ENCODE measurements at places on chromosomes 7 and 10.

DNA sequence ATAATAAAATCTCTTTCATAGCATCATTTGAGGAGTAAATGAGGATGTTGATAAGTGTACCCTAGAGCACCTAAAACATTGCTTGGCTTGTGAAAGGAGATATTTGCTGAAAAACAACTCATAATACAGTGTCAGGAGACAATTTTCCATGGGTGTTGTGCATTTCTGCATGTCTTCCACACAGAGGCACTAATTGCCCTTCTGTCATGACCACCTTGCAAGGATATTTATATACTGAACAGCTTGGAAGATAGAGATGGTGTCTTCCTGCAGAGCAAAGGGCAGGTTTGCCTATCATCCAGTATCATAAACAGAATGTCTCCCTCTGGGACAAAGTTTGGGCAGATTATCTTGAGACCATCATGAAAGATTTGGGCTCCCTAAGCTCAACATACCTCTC is 495.2 kb upstream of the LRRN3 start:
- no peak for DNase-seq

DNA sequence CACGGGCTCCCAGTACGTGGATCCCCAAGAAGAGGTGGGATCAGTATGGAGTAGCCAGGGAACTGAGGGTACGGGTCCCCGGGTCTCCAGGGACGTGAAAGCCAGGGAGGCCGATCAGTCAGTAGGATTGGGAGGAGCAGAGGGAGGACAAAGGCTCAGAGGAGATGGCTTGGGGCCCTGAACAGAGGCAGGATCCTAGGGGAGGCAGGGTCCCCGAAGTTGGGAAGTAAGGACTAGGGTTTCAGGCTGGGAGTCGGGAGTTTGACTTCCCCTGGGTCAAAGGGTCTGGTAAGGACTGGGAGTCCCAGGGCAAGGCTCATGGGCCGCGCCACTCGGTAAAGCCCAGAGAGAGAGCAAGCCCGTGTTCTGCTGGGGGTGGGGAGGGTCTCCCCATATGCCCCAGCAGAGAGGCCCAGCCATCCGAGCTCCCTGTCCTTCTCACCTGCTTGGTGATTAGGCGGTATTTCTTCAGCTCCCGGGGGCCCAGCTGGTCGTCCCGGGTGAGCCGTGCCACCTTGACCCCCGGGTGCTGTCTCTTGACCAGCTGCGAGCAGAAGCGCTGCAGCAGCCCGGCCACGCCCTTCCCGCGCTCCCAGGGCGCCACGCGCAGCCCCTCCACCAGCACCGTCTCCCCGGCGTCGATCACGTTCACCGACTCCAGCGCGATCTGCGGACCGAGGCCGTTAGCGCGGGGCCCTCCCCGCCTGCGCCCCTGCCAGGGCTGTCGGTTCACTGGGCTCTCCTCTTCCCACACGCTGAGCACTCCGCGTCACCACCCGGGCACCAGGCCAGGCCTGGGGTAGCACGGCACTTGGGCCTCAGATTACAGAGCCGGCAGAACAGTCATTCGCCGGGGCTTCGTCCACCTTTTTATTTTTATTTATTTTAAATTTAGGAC is 7.0 kb downstream of the NAT16 start:
- no peak for DNase-seq

DNA sequence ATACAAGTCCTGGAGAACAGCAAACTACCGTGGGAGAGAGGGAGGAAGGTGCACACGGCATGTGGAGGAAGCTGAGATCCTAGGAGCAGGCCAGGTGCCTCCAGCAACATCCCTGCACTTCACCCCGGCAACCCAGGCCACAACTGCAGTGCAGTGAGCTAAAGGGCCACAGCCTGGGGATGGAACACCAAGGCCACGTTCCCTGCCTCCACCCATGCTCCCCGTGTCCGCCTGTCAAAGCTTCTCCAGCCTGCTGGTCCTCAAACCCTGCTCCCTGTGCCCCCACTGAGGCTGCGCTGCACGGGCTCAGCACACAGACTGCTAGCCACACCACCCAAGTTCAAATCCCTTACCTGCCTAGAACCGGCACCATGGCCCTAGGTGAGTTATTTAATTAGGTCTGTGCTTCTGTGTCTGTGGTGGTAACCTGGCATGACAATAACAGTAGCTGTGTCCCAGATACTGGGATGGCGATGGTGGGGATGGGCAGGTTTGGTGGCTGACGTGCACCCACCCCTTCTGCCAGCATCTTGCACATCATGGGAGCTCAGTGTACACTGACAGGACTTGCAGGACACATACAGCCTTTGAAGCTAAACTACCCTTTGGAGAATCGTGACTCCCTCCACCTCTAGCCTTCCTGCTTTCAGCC is 85.5 kb downstream of the FAM53B start:
- DNase-seq, result no peak

DNA sequence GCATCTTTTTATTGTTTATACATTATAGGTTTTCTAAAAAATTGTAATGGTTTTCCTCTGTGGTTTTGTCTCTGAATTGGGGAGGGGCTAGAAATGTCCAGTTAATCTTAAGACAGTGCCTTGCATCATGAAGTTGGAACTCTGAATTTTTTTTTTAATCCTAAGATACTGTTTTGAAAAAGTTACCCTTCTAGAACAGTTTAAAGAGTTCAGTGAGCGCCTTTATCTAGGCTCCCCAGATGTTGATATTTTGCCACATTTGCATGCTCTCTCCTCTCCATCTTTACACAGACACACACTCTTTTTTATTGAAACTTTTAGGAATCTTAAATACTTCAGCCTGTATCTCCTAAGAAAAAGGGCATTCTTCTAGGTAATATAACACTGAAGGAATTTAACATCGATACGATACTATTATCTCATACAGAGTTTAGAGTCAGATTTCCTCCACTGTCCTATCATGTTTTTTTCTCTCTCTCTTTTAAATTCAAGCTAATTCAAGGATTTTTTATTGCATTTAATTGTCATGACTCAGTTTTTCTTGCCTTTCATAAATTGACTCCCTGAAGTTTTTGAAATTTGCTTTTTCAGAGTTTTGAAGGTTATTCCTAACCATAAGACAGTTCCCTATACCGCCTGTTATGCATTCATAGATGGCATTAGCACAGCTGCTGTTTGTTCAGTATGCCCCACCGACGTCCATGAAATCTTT is 31.5 kb downstream of the PRKAR2B start:
- no peak for DNase-seq

DNA sequence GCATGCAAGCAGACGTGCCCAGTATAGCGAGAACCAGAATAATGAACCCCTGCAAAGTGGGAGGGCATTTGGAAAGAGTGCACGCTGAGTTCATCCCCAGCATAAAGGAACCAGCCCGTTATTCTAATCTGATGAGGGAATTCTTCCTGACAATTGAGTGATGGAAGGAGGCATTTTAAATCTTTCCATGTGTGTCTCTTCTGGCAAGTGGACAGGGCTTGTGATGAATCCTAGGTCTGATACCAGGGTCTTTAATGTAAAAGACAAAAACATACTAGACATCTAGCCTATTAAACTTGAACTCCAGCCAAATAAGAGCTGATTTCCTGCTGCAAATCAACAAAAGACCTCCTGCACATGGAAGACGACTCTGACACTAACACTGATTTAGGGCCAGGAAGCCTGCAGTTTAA is 301.2 kb downstream of the DPP6 start:
- no peak for DNase-seq

DNA sequence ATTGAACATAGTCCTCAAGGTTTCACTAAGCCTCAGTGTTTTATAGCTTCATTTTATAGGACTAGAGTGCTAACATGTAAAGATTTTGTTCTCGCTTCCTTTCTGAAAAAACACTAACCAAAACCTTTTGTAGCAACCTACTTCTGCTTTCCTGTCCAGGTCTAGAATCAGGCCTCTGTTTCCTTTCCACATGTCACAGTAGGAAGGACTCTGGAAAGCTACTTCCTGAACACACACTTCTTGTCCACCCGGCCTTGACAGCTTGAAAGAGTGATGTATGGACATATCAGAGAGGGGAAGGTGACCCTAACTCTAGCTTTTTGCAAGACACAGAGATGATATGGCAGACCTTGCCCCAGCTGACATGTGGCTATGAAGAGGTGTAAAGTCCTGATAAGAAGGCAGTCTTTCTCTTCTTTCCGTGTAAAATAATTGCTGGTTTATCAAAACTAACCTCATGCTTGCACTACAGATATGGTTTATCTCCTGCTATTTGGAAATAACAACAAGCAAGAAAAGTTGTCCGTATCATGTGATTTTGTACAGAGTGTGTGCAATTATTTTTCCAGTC is 175.4 kb downstream of the SKAP2 start:
- no peak for DNase-seq

GRCh38 chr7:14125998-14126397 is 136.5 kb upstream of the ETV1 start:
- no peak for DNase-seq
